NCI-H2081 (cell line): ENCODE measurements at places on chromosomes 5 and 9.

GRCh38 chr9:85040146-85040545, 370.6 kb downstream of the NTRK2 start:
- DNase-seq, result no peak

DNA sequence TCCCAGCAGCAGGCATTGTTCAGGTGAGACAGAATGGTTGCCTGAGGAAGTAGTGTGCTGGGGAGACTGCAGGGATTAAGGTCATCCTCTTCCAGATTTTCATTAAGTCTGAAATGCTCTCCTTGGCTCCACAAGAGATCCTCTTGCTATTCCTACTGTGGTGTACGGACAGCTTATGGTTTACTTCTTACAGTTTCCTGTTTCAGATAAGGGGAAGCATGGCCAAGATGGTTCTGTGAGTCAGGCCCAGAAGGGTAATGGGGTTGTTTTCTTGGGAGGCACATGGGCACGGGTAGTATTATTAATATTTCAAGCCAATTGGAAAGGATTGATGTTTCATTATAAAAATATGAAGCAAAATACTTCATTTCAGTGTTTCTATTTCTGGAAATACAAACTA, 42.9 kb downstream of the GLRX start:
- no peak for DNase-seq

GRCh38 chr9:135244271-135245221, 157.1 kb downstream of the OLFM1 start:
- DNase-seq, result no peak

DNA sequence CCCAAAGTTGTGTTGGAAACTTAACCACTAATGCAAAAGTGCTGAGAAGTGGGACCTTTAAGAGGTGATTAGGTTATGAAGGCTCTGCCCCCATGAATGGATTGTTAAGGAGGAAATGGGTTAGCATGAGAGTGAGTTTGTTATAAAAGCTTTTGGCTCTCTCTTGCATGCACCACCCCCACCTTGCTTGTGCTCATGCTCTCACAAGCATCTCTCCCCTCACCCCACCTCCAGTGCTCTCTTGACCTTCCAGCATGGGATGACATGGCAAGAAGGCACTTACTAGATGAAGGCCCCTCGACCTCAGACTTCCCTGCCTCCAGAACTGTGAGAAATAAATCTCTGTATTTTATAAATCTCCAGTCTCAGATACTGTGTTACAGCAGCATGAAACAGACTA, 52.8 kb downstream of the RICTOR start:
- DNase-seq, result no peak

DNA sequence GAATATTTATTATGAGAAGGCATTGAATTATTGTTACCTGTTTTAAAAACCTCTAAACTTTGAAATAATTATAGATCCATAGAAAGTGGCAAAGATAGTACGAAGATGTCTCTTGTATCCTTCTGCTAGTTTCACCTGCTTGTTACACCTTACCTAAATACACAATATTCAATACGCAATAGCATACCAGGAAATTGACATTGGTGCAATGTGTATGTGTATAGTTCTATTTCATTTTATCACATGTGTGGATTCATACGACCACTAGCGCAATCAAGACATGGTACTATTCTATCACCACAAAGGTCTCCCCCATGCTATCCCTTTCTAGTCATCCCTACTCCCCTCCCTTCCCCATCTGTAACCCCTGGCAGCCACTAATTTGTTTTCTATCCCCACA, 8.5 kb upstream of the OR2S2 start:
- DNase-seq, result no peak

DNA sequence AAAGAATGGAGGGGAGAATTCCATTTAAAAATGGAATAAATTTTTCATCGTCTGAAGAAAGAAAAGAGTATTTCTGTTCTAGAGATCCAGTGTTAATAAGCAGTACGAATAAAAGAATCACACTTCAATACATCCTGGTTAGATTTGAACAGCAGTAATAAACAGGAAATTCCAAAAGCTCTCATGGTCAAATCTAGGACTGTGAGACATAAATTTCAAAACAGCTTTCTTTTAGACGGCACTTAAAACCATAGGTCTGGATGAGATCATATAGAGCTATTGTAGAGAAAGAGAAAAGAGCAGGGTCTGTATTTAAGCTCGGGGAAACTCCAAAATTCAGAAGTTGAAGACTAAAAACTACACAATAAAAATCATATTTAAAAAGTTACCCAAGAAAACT, 1006.9 kb upstream of the CTNND2 start:
- no peak for DNase-seq

GRCh38 chr5:172637740-172638139, 3.3 kb upstream of the NEURL1B start:
- no peak for DNase-seq

GRCh38 chr9:113585555-113585954, 122.0 kb downstream of the RGS3 start:
- DNase-seq, result no peak

DNA sequence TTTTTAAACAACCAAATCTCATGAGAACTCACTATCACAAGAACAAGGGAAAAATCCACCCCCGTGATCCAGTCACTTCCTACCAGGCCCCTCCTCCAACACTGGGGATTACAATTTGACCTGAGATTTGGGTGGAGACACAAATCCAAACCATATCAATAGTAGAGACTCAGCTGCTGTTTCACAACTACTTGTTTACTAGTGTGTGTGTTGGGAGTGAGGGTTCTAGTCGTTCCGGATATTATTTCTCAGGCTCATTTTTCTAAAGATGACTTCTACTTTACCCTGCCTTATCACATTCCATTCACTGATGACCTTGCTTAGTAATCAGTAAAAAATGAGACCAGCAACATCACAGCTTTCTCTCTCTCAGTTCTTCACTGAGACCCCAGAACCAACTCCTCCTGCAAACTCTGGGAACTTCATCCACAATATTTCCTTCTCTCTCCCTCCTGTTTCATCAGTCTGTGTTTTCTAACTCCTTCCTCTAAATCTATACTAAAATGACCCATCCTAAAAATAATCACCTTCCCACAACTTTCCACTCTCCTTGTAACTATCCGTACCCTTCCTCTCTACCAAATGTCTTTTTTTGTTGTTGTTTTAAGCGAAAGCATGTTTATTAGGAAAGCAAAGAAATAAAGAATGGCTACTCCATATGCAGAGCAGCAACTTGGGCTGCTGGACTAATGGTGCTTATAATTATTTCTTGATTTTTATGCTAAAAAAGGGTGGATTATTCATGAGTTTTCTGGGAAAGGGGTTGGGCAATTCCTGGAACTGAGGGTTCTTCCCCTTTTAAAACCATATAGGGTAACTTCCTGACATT, 121.5 kb upstream of the SPRY4 start:
- DNase-seq, result no peak

DNA sequence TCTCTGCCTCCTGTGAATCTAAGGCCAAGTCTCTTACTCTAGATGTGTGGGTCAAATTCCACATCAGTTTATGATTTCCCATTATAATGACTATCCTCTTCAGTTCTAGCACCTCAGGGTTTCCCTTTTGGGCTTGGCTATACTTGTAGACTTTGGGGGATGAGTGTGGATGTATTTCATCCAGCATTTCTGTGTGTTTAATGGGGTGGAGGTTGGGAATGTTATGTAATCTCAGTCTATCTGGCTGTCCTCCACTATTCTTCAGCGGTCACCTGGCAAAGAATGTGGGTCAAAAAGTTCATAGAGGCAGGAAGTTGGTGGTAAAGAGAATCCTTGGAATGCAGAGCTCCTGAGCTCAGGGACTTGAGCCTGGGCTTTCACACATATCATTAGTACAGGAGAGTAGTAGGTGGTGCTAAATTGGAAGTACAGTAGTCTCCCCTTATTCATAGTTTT, 64.9 kb downstream of the CFAP95 start:
- no peak for DNase-seq

GRCh38 chr9:108784998-108785397, 70.8 kb downstream of the ACTL7B start:
- DNase-seq, result no peak
